ENCODE measurements at places on chromosomes 5 and 9.

- no peak for DNase-seq
Measured at GRCh38 chr9:8860086-8860485, 1060.5 kb upstream of the DMAC1 start.

DNA sequence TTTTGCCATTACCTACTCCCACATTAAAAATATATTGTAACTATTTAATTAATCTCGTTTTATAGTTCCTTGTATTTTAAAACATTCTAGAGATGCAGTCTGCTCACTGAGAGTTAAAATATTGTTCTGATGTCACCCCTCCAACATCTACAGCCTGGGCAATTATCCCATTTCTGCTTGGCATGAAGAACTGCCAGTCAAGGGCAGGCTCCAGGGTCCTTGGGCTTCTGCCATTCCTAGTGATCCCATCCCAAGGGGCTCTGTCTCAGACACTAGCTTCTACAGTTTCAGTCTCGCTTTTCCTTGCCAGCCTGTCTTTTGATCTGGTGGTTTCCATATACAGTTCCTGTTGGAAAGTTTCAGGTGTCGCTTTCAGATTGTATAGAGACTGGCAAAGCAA is 287.2 kb downstream of the TMEM232 start:
- no peak for DNase-seq

DNA sequence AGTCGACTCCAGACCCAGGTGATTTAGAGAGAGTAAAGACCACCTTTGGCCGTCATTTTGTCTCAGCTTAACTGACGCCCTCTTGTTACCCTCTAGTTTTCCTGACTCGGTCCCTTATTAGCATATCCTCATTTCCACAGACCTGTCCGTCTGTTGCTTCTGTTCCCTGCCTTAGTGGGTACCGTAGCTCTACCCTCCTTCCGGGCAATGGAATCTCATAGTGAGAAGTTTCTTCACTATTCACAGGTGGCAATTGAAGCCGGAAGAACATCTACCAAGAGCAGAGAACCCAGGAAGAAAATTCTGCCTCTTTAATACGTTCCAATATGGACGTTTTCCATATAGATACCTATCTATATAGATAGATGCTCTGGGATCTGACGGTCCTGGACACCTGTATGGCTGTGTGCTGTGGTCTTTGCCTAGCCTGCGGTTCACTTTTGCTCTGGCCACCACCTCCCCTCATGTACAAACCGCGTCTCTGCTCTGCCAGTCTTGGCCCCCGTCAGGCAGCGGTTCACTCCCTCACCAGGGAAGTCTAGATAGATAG is 652 bp upstream of the TMEM161B start:
- no peak for DNase-seq

DNA sequence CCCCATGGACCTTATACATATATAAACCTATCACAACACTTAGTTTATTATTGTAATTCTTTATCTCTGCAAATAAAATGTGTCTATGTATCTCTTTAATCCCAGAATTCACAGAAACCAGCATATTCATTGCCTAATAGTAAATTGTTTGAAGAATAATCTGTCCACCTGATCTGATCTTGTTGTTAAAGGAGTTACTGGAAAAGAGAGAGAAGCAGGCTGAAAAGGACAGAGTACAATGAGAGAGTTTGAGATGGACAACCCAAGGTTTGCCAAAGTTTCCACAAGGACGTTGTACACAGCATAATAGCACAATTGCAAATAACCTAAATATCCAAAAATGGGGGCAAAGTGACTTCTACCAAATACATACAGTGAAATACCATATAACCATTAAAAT is 23.8 kb downstream of the PLPP1 start:
- DNase-seq = no peak

GRCh38 chr5:72295539-72295938 is 24.5 kb downstream of the MRPS27 start:
- DNase-seq = no peak

GRCh38 chr5:82312373-82312856 is 34.3 kb upstream of the RPS23 start:
- DNase-seq = no peak

- no peak for DNase-seq
Measured at GRCh38 chr5:6202968-6203365, 175.4 kb downstream of the MED10 start.

GRCh38 chr9:32864971-32865370 is 81.6 kb downstream of the TMEM215 start:
- no peak for DNase-seq

- DNase-seq = no peak
Measured at GRCh38 chr9:82581516-82581915, 481.4 kb downstream of the RASEF start.

- no peak for DNase-seq
Measured at GRCh38 chr5:93461756-93462155, 119.3 kb downstream of the NR2F1-AS1 start.

- peak; percentile 55 for DNase-seq
Measured at GRCh38 chr9:127776195-127776923, 2.1 kb downstream of the SH2D3C start.

DNA sequence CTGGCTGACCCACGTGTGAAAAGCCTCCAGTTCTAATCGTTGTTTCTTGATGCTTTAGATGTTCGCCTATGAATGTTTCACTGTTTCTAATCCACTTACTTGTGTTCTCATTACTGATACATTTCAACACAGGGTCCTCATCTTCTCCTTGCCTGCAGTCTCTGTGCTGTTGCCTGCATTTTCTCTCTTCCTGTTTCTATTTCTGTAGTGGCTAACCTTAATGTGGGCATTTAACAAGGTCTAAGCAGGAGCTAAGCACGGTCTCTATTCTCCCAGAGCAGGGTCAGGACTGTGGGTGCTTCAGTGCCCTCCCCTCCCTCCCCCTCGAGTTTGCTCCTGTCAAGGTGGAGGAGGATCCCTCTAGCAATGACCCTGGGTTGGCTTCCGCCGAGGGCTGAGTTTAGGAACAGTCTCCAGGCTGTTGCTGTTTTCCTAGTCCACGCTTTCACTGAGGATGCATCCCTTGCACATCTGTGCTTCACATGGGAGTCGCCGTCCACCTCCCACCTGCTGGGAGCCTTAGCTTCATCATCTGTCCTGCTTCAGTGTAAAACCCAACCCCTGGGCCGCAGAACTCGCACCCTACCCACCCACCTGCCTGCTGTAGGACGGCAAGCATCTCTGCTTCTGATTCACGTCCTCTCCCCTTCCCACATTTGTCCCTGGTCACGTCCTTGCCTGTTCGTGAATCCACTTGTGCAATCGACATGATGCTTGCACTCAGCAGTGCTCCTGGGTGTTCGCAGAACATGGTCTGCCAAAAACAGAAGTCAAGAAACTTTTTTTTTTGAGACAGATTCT is 2.4 kb upstream of the EXOC3 start:
- DNase-seq = no peak

DNA sequence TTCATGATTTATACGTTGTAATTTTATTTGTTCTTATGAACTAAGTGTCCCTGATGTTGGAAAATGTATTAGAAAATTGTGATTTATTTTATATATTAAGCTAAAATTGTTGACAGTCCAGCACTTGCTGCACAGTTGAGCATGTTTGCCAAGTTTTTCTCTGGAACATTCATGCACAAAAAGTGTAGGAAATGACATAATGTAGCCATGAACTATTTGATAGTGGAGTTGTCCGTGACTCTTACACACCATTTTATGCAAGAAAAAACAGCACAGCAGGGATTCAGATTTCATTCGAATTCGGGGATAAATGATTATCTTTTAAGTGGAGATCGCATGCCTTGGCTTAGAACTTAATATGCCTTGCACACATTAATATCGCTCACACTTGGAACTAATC is 708.6 kb upstream of the WWC1 start:
- DNase-seq = no peak

GRCh38 chr9:86508208-86508903 is 154.1 kb upstream of the TUT7 start:
- no peak for DNase-seq

DNA sequence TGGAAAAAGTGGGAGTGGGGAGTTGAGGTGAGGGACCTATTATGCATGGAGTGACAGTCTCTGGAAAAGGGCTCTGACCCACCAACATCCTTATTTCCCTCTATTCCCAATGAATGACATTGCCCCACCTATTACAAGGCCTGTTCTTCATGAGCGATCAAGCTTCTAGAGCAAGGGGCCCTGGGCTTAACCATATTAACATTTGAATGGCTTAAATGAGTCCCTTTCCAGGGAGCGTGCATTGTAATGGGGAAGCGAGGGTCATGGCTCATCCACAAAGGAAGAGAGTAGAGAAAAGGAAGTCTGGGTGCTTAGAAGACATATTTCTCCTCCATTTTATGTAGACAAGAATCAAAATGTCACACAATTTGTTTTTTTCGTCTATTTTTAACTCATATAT is 255.5 kb downstream of the CAAP1 start:
- DNase-seq = no peak

DNA sequence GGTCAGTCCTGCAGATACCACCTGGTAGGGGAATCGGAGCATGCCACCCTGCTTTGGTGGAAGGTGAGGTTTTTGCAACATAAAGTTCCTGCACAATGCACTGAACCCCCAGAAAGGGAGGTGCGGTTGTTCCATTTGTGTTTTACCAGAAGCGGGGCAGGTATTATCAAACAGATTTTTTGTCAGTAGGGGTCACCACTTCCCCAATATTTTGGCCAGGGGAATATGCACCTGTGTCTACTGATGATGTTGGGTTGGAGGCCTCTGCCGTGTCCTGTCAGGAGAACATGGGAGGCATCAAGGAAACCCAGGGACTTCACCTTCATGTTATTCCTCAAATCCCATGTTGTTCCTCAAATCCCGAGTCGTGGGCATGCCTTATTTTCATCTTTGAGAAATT is 438.7 kb downstream of the NTRK2 start:
- no peak for DNase-seq

- DNase-seq = no peak
Measured at GRCh38 chr5:31939151-31939550, 235.0 kb downstream of the GOLPH3 start.

DNA sequence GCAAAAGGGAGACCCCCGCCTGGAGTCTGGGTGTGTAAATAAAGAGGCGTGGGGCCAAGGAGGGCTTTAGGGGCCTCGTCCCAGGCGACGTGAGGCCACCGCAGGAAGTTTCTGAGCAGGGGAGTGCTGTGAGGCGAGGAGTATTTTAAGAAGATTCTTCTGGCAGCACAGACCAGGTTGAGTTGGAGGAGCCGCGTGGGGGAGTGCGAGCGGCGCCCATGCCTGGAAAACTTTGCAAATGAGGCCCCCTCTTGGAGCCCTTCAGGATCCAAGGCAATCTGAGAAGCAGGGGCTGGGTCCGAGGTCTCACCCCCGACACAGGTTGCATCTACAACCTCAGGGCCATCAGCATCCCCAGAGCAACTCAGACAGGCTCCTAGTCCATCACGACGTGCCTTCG is 24.3 kb upstream of the CPLX2 start:
- DNase-seq = no peak

GRCh38 chr9:137825324-137825989 is 52.1 kb upstream of the CACNA1B start:
- no peak for DNase-seq

GRCh38 chr9:10704720-10705119 is 91.9 kb upstream of the PTPRD start:
- DNase-seq = no peak

DNA sequence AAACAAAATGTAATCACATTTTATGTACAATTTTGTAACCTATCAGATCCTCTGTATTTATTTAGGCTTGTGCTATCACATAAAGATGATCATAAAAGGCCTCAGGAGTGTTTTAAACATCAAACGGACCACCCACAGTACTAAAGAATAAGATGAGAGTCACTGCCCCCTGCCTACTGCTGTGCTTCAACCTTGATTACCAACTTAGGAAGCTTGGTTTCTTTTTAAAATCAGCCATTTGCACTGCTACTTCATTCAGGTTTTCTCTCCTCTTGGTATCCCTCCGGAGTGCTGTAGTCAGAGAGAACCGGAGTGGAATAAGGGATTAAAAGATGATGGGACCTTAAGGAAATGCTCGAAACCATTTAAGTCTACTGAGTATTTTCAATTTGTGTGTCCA is 6.9 kb downstream of the C7 start:
- no peak for DNase-seq

DNA sequence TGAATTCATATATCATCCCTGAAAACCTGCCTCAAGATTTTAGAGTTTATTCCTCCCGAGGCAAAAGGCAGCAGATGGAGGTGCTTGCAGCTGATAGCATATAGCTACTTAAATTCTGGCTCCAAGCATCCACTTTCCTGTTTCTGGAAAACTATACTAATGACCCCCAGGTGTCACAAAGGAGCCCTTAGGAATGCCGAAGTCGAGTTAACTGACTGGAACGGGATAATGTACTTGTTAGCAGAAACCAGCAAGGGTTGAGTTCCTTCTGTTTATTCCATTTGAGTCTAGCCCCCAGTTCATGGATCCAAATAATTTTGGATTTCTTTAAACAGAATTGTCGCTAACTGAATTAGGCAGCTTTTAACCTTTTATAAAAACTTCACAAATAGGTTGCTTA is 44.5 kb downstream of the PTTG1 start:
- no peak for DNase-seq

DNA sequence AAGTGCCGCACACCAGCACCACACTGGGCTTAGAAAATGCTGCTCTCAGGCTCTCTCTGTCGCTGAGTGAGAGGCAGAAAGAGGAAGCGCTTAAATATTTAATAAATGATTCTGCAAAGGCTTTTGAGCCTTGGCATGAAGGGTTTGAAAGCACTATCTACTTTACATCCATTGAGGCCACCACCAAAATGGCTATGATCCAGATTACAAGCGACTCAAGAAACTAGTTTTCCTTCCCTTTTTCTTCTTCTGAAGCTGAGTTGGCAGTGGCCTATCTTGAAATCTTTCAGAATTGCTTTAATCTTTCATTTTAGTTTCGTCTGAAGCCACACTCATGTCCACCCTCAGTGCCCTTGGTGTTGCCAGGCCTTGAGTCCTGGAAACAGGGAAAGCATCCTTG is 59.5 kb downstream of the EBF1 start:
- DNase-seq = no peak

DNA sequence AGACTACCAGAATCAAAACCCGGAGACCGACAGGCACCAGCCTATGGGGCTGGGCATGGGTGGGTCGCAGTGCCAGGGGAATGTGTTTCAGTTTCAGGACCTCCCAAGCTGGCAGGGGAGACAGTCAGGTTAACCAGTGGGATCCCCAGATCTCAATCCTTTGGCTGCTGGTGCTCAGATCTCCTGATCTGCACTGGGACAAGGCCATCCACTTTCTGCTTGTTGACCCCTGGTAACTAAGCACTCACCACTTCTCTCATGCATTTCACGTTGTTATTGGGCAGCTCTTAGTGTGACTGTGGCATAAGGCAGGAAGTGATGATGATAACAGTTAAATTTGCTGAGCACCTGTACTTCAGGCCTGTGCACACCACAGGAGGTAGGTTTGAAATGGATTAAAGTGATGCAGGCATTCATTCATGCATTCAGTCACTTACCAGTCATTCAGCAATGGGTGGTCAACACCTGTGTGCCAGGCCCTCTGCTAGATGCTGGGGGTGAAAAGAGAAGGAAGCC is 42.1 kb upstream of the STXBP1 start:
- no peak for DNase-seq

DNA sequence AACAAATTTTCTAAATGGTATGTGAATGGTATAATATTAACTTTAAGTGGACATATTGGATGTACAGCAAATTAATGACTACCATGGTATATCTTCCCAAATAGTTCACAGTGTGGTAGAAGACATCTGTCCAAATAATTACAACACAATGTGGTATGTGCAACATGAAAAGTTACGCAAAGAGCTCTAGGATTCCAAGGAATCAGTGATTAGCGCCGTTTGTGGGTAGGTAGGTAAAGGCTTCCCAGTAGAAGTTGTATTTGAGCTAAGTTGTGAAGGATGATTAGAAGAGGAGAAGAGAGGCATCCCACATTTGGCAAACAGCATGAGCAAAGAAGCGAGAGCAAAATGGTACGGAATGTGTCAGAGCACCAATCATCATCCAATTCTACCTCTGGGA is 14.3 kb upstream of the KLF9 start:
- no peak for DNase-seq

- no peak for DNase-seq
Measured at GRCh38 chr5:41083306-41083705, 12.2 kb upstream of the MROH2B start.
